ENCODE measurements at places on chromosomes 6 and 20.

- no peak for DNase-seq
These were observed 257.1 kb upstream of the KCNG1 start for GRCh38 chr20:51280047-51280446.

- DNase-seq, result no peak
These were observed 24.8 kb downstream of the RNF146 start for GRCh38 chr6:127291495-127291894.

GRCh38 chr6:99434702-99435530, 9.8 kb upstream of the PNISR start:
- DNase-seq, result no peak

DNA sequence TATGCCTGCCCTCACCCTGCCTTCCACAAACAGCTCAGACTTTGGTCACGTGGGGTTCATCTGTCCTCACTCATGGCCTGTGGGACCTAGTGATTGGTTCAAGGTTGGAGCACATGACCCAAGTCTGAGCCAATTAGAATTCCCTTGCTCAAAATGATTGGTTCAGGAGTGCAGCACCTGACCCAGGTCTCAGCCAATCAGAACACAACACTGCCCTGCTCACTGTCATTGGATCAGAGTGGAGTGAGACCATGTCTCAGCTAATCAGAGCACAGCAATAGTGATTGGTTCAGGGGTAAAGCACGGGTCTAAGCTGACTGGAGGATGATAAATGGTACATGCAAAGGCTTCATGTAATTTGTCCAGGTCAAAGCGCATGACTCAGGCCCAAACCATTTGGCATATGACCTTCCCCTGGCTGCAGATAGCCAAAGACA, 102.2 kb downstream of the PREX1 start:
- no peak for DNase-seq

DNA sequence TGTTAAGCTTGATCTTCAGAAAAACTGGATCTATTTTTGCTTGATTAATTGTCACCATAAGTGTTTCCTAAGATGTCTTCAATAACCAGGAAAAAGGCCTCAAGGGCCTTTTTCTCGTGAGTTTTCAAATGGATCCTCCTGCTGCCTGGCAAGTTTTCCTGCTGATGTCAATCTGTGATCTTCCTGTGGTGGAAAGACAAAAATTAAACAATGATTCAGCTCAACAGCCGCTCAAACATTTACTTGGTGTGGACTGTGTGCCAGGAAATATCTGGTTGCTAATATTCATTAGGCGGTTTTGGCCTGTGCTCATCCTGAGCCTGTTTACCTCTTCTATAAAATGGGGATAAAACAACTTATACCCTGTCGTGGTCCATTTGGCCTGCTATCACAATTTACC, 35.4 kb upstream of the SSTR4 start:
- DNase-seq, result no peak

DNA sequence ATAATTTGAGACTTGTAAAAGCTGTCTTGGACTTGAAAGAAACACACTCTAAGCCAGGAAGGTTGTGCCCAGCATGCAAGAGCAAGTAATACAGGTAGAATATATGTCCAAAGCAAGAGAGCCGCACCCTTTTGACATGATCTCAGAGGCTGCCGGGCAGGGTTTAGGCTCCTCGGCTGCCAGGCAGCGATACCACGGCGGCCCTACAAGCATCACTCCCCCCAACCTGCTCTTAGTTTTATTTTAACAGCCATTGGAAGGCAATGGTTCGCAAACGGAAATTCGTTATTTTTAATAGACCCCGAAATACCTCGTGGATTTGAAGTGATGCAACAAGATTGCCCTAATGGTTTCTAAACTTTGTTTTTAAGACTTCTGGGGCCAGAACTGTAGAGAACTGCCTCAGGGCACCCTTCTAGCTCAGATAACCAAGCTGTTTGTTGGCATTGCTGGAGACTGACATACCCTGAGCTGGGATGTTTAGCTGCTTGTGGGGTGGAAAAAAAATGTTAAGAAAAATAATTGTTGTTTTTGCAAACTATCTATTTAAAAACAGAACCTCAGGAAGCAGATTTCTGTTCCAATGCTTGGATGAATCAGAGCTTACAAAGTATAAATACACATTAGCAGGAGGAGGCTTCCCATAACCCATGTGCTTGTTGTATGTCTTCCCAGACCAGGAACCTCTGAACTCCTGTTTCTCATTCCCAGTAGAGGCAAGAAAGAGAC, 39.0 kb downstream of the JAG1 start:
- no peak for DNase-seq

DNA sequence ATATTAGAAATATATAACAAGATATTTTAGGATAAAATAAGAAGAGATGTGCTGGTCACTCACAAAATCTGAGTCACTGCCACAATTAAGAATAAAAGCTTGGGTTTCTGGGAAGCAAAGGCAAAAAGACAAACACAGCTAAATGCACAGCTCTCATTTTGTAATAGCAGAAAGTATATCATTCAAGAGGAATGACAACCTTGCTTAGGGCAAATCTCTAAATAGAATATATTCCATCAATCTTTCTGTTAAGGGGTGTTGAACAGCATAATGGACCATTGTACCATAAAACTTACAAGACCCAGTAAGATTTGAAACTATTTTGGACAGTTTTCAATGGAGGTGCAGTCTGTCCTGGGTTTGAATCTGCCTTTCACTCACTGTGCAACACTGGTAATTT, 464.9 kb upstream of the SOX4 start:
- no peak for DNase-seq
